ENCODE measurements at places on chromosomes 4 and X.

GRCh38 chr4:70623323-70623722, 5.2 kb upstream of the ENAM start:
- no peak for DNase-seq

DNA sequence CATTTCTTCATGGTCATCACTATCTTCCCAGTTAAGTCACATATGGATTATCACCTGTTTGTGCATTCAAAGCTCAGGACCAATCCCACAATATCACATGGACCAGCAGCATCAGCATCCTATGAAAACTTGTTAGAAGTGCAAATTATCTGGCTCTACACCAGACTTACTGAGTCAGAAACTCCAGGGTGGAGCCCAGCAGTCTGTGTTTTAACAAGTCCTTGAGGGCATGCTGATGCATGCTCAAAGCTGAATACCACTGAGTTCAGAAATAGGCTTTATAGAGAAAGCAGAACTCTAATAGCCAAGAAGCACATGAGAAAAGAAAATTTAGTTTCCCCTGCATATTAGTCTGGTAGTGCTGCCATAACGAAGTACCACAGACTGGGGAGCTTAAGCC, 62.4 kb upstream of the GABRQ start:
- DNase-seq = no peak

DNA sequence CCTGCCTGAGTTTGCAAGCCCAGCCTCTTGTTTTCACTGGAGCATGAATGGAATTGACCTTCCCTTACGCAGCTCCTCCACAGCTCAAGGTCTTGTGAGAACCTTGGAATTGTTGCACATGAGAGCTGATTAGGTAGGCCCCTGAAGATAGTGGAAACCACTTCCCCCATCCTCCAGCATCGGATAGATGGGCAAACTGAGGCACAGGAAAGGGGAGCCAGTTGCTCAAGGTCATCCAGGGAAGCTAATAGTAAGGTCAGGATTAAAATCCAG, 27.2 kb downstream of the PJA1 start:
- DNase-seq = no peak

DNA sequence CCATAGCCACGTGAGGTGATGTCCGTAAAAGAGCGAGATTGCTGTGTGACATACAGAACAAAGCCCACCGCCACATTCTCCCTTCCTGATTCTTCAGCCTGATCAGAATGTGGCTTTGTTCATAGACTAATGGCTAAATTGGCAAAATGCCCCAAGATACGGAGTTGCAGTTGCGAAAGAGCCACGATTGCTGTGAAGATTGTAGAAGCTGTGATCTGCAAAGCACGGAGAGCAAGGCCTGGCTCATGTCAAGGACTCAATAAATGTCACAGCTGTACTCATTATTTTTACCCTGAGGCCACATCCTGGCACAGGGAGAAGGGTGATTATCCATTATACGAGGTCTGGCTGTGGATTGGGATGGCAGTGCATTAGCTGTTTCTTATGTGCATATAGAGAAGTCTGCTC, 34.2 kb downstream of the ARSD start:
- no peak for DNase-seq

GRCh38 chrX:45233531-45233930, 32.9 kb upstream of the DIPK2B start:
- DNase-seq = no peak

DNA sequence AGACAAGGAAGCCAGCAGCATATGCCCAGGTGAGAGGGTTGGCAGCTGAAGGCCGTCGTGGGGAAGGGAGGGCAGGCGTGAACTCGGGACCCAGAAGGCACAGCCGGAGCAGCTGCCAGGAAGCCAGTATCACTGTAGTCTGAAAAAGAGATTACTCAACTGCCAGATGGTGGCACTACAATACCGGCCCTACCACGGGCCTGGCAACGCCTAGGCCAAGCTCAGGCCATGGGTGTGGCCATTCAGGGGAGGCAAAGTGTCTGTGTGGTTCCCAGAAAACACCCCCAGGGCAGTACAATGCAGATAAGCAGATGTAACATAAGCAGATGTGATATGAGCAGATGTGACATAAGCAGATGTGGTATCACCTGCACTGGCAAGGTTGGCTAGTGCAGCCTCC, 236.0 kb downstream of the AFAP1 start:
- no peak for DNase-seq

DNA sequence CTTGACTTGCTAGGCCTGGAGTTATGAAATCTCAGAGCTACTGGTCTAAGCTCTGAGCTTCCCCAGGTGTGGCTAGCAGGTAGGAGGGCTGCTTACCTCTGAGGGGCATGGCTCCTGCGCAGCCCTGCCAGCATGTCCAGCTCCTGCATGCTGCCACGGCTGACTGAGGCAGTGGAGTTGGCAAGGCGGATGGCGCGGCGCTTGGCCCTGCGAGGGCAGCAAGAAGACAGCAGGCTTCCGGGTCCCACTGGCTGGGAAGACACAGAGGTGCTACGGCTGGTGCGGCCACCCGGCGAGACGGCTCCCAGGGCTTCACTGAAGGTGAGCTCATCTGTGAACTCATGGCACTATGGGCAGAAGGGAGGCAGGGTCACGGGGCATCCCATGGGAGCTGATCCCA, 5.7 kb downstream of the KCND1 start:
- DNase-seq = no peak

DNA sequence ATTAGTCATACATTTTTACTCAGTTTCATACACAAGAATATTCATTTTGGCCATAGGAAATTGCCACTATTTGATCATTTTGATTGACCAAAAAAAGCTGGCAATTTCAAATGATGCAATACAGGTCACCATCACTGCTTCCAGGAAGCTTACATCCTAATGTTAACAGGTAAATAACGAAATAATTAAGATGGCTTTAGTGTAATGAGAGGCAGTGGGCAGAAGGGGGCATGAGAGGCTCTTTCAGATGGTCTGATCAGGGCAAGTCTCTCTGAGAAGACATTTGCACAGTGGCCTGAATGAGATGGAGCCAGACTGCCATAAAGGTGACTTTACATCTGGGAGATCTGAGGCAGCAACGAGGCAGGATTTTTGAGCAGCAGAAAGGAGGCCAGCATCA, 170.7 kb downstream of the SLIT2 start:
- peak; percentile 18 for DNase-seq

- DNase-seq = no peak
Observed at GRCh38 chr4:140059159-140059558, 94.8 kb downstream of the MAML3 start.

GRCh38 chr4:15327311-15328298, 100.2 kb upstream of the C1QTNF7 start:
- no peak for DNase-seq

DNA sequence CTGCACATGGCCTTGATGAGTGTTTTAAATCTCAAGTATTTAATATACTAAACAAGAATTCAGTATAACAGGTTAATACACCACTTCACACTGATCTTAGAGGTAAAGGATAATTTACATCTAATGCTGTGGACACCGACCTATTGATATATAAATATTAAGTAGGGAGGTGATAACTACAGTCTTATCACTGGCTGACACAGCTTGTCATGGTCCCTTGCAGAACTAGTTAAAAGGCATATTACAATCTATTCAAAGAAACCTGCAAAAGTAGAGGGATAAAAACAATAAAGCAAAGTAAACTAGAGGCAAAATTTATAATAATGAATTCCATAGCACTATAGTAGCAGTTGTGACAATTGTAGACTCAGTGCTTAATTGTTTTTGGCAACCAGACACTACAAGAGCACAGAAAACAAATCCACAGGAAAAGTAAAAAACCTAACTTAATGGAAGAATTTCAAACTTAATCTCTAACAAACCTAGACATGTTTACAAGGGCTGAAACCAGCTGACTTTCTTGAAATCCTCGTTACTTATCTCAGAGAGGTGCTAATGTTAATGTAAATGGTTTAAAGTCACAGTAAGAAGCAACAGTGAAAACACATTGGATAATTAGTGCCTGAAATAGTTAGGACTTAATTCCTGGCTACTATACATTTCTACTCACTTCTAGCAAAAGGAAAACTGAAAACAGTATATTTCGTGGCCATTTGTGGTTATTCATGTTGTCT, 25.0 kb downstream of the MFAP3L start:
- DNase-seq = no peak

DNA sequence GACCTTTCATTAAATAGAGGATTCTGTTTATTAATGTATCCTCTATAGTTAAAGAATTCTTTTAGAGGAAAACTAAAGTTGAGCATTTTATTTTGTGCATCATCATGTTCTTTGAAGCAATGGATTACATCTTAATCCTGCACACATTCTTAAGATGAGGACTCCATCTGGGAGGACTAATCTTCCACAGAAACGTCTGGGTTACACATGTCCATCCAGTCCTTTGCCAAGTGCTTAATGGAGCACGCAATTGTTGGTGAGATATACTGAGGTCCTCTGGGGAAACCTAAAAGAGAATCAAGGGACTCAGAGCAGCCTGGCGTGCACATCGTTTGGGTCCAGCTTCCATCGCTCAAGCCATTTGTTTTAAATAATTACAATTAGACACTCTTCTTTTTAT, 115.1 kb upstream of the SFRP2 start:
- DNase-seq = no peak

DNA sequence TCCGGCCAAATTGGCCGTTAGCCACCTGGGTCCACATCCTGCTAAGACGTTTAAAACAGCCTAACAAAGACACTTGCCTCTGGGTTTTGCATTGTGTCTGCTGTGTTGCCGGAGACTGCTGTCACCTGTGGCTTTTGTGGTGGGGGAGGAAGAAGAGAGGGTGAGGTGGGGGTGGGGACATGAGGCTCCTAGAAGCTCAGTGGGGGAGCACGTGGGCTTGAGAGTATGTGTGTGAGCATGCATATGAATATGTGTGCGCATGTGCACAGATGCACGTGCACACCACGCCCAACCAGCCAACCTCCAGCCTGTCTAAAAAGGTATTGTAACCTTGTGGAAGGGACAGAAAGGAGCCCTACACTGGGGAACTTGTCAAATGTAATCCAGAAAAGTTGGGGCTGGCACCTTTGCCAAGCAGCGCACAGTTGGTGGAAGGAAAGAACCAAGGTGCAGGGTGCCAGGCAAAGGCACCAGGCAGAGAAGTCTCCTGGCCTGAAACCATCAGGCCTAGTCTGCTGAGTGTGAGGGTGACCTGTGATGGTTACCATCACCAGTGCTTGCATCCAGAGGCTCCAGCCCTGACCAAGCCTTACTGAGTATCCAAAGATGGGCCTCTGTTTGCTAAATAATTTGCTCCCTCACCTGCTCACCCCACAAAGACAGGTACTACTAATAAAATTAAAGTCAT, 10.1 kb upstream of the SASH3 start:
- DNase-seq = peak; percentile 59

GRCh38 chrX:48058621-48059295, 12.7 kb downstream of the ZNF630 start:
- DNase-seq = no peak

- DNase-seq = no peak
Observed at GRCh38 chrX:123581586-123581985, 151.3 kb downstream of the THOC2 start.

GRCh38 chr4:141124224-141124623, 9.0 kb downstream of the RNF150 start:
- DNase-seq = no peak

DNA sequence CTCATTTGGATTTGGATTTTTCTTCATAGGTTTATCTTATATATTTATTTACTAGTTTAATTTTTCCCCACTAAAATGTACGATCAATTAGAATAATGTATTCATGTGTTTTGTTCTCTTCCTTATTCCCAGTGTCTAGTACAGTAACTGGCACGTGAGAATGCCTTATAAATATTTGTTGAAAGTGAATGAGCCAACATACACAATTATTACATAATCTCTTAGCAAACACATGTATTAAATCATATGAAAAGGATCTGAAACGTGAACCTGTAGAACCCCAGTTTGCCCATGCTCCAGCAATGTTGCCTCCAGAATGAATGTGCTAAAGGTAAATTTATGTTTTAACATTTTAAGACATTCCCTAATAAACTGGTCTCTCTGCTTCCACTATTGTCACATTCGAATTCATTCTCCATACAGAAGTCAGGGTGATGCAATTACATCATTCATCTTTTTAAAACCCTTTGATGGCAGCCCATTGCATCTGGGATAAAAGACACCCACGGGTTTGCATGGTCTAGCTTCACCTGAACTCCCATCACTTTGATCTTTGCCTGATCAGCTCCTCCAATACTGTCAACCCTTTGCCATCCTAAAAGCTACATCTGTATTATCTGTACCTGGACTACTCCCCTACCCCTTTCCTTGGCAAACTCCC, 30.7 kb upstream of the AREG start:
- DNase-seq = no peak

DNA sequence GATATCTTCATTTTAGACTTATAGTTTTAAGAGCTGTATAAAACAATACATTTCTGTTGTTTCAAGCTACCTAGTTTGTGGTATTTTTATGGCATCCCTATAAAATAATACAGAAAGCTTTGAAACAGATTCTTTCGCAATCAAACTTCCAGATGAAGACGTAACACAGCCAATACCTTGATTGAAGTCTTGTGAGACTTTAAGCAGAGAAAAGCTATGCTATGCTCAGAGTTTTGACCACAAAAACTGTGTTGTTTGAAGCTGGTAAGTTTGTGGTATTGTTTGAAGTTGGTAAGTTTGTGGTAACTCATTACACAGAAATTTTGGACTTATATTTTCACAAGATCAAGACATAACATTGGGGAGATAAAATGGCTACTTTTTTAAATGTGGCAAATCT, 201.8 kb upstream of the UGT8 start:
- DNase-seq = no peak

- no peak for DNase-seq
Observed at GRCh38 chr4:54032558-54033135, 31.8 kb downstream of the CHIC2 start.

DNA sequence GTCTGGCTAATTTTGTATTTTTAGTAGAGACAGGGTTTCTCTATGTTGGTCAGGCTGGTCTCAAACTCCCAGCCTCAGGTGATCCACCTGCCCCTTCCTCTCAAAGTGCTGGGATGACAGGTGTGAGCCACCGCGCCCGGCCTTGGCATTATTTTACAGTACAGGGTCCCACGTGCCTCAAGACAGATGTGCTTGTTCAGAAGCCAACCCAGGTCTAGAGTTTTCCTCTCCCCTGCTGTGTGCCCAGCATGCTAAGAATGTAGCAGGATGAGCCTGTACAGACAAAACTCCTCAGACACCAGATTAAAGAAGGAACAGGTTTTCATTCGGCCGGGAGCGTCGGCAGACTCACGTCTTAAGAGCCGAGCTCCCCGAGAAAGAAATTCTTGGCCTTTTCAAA, 42.2 kb downstream of the CRLF2 start:
- no peak for DNase-seq

GRCh38 chr4:153546280-153546679, 80.1 kb downstream of the TMEM131L start:
- no peak for DNase-seq

DNA sequence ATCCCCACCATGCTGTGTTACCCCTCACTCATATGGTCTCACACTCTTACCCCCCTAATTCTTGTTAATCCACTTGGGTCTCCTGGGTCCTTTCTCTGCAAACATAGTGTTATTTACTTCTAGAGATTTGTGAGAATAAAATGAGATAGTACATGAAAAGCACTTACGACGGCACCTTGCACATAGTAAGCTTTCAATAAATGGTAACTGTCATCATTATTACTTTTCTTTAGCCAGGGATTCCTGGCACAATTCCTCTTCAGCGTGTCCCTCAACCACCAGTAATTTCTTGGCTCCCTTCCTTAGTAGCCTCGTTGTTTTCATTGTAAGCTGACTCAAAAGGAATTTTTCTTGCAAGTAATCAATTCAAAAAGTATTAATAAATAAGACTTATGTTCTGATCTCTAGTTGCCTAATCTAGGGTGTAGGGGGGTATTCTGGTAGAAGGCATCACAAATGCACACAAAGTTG, 30.1 kb upstream of the RBMX start:
- no peak for DNase-seq
